T-helper 2 cell treated with Interferon-gamma antibody and Interleukin-4, amounts not matched to agents 100 ng/mL and 5 ng/mL, for 36 hours (primary cell): ENCODE measurements at places on chromosomes 6 and 20. TPM values are rescaled to one million over a fixed set of nuclear protein-coding genes. Genes with fewer than 3 reads are reported as not detected.

GSS gene
- 47.2 and 53.1 TPM in 2 replicates for total RNA-seq

IL17F gene
- total RNA-seq = not detected in 2 replicates

TIAM2 gene
- 5.1 and 5.9 TPM in 2 replicates for total RNA-seq

FAM217A gene
- total RNA-seq = not detected in 2 replicates

TAGAP gene
- total RNA-seq = 45.6 and 51.2 TPM in 2 replicates

NKAPL gene
- total RNA-seq = not detected in 2 replicates

CGA gene
- not detected in 2 replicates for total RNA-seq

SMIM29 gene
- 20.3 and 22.1 TPM in 2 replicates for total RNA-seq
